ENCODE measurements at places on chromosomes 5 and 9. TPM values are rescaled to one million over a fixed set of nuclear protein-coding genes. Genes with fewer than 3 reads are reported as not detected.

The SLC6A3 gene
- polyA plus RNA-seq = 0.05 TPM

The CYLC2 gene
- polyA plus RNA-seq = not detected

The TAF11L7 gene
- not detected for polyA plus RNA-seq

The DRD1 gene
- polyA plus RNA-seq = 0.69 TPM

The BTNL3 gene
- not detected for polyA plus RNA-seq

The TMEFF1 gene
- 1.9 TPM for polyA plus RNA-seq

The CDKN2B gene
- 0.53 TPM for polyA plus RNA-seq

The SLC45A2 gene
- polyA plus RNA-seq = 0.20 TPM

The LHX2 gene
- 1.9 TPM for polyA plus RNA-seq

The FBP2 gene
- polyA plus RNA-seq = 89.1 TPM

The SOHLH1 gene
- not detected for polyA plus RNA-seq

The TRIM7 gene
- 17.4 TPM for polyA plus RNA-seq

DNA sequence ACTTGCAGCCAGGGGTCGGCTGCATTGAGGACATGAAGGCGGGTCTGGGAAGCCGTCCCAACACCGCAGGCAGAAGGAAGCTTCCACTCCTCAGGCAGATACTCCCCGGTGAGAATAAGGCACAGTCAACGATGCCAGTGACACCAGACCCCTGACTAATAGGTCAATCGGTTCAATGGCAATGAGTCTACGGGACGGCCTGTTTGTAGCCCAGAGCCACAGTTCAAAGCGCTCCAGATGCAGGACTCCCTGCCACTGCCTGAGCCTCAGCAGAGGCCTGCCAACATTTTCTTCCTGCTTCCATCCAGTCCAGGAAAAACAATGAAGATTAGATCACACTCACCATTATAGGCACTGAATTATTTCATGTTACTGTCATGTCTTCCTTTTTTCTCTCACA lies 84.5 kb upstream of the SIMC1 start:
- peak; percentile 23 for DNase-seq

DNA sequence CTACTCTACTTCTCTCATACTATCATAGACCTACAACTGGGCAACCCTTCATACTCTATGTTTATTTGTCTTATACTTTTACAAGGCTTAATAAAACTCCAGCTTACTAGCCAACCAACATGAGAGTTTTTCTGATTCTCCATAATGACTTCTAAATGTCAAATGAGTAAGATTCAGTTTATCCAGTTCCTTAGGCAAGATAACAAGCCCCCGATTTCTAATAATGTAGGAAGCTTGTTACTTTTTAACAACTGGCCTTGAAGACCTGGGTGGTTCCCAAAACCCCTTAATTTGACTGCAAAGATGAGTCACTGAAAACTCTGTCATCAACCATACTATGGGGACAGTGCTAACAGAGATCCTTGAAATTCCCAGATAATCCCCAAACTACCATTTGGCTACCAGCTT lies 294.6 kb upstream of the ACTBL2 start:
- no peak for DNase-seq

DNA sequence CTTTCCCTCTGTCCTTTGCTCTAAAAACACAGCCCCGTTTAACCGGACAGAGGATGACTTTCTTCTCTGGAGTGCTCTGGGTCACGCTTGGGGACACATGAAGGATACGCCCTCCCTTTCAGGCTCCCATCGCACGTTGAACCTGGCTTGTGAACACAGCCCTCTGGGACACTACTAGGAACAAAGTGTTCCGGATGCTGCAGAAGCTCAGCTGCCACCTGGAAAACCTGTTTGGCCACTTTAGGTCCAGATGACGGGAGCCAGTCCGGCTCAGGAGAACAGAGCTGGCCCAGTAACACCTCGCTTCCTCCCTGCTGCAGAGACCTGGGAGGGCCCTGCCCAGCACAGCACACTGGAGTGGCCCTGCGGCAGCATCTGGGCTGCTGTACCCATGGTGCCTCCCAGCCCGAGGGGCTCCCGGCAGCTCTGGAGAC lies 60.1 kb downstream of the GADD45G start:
- no peak for DNase-seq

DNA sequence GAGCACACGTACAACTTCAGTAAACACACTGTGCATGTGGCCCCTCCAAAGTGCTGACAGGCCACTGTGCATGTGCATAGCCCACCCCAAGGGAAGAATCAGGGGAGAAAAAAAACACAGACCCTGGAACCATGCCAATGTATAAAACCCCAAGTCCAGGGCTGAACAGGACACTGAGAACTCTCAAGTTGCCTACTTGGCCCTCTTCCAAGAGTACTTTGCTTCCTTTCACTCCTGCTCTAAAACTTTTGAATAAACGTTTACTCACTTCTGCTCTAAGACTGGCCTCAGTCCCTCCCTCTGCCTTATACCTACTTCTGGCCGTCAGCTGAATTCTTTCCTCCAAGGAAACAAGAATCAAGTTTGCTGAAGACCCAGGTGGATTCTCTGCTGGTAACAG lies 77.7 kb upstream of the NFIB start:
- DNase-seq = no peak

DNA sequence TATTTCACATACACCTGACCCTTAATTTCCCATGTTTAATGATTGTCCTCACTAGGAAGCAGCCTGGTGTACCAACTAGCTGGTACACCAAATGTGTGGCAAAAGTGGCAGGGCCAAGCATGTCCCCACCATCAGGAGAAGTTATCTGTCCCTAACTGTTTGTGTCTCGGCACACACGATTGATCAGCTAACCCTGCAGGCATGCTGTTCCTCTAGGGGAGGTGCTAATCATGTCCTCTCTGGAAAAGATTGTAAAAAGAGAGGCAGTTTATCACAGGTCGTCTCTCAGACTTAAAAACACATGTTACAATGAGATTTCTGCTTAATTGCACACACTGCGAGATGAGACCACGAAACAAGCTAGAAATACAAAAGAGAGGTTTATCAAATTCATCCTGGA lies 342.7 kb downstream of the DIRAS2 start:
- DNase-seq = no peak

- peak; percentile 81 for DNase-seq
Measured at GRCh38 chr9:92760070-92760469, 4.6 kb downstream of the BICD2 start.

DNA sequence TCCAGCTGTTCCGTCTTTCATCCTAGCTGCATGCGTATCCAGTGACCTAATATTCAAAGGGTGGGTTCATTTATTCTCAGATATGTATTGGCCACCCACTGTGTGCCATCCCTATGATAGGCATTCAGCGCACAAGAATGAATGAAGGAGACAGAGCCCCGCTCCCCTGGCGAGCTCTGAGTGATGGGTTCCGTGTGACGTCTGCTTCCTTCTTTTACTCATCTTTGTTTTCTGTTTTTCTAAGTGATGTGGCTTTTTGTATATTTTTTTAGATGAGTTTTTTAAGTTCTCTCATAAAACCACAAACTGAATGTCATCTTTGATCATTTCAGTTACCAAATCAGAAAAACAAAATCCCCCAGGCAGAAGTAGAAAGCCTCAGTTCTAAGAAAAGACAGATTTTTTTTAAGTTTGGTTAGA lies 168.3 kb upstream of the OTULINL start:
- no peak for DNase-seq

- DNase-seq = no peak
Measured at GRCh38 chr5:119896826-119897536, 267.6 kb downstream of the FAM170A start.

DNA sequence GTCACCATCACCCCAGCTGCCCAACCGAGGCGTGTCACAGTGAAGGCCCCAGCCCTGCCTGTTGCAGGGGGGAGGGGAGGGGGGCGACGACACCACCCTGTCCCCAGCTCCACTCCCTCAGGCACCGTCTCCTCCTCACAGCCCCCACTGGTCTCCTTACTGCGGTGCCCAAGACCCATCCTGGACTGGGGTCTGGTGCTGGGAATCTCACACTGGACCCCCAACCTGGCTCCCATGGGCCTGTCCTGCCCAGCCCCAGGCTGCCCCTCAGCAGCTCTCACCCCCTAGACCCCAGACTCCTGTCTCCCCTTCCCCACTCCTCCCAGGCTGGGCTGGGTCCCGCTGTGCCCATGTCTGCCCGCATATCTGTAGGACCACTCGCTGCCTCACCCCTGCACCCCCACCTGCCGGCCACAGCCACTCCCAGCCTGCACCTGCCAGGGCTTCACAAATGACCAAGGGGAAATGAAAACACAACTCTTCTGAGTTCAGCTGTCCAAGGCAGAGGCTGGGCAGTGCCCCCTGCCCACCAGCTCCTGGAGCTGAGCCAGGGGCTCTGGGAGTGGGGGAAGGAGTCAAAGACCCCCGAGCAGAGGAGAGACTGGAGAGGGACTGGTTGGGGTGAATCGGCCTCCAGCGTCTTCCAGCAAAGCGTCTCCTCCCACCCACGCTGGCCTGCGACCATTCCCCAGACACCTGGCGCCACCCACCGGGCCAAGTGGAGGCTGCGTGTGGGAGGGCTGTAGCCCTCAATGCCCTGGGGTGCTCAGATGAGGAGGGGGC lies 32.6 kb upstream of the EGFL7 start:
- DNase-seq = peak; percentile 70

DNA sequence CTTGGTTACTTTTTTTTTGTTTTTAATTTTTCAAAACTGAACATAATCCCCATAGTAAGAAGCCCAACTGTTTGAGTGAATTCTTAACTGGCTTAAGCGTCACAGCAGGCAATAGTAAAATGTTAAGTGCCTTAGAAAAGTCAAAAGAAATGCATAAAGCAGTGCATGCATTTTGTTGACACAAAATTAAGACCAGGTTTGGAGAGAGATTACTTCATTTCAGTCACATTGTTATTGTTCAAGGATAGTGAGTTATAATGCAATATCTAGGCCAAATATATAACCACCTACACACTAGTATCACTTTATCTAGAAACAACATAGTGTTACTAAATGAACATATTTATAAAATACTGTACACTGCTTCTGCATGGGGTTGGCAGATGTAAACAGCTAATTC lies 116.9 kb upstream of the KLF9 start:
- no peak for DNase-seq

DNA sequence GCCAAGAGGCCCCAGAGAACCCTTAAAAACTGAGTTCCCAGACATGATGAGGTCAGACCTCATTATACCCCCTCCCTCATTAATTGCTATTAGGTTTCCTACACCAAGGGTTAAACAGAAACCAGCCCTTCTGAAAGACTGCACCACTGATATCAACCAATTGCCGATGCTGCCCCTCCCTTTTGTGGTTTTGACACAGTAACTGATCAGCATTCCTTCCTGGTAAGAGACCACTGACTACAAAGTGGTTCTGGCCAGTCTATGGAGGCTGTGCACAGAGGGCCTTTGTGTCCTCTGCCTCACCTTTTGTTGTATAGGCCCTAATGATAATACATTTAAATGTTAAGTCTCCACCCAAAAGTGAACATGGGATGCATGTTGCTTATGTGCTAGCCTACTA lies 201.5 kb downstream of the FRMD3 start:
- DNase-seq = no peak

- DNase-seq = no peak
Measured at GRCh38 chr9:32942755-32943460, 58.5 kb downstream of the APTX start.

DNA sequence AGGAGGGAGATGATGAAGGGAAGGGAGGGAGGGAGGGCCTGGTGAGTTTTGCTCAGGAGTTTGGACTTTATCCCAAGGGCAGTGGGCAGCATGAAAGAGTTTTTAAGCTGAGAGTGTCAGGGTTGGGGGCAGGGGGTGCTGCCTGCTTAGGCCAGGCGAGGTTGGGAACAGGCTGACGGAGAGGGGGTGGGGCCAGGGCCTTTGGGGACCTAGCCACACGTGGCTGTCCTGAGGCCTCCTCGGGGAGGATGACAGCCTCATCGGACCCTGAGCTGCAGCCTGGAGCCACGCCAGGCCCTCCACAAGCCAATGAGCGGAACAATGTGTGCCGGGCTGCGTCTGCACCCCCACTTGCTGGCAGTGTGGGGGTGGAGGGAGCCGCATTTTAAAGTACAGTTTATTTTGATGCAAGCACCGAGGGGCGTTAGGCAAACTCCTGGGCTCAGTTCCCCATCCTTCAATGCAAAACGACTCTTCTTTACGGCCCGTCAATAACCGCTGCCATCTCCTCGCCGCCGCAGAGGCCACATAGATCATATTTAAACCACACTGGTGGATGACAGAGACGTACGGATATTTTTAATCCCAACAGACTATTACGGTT lies 5.3 kb upstream of the RXRA start:
- no peak for DNase-seq

DNA sequence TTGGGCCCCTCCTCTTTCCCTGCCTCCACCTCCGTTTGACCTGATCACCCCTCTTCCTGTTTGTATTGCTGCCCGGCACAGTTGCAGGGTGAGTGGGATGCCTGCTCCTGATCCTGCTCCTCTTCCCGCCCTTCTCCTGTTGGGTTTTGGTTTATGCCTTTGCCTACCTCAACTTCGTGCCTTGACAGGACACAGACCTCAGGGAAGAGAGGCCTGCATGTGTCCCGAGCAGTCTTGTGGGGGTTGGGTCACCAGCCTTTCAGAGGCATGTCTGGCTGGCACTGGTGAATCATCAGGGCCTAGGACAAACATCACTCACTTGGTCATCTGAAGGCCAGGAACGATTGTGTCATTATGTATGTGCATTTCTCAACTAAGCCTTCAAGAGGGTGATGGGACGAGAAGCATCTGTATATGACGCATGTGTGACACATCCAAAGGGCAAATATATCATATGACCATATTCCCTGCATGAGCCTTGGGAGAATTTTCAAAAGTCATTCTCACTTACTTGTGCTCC lies 56.9 kb downstream of the NPR3 start:
- DNase-seq = no peak

GRCh38 chr9:133986061-133986460 lies 6.1 kb downstream of the VAV2 start:
- DNase-seq = no peak

DNA sequence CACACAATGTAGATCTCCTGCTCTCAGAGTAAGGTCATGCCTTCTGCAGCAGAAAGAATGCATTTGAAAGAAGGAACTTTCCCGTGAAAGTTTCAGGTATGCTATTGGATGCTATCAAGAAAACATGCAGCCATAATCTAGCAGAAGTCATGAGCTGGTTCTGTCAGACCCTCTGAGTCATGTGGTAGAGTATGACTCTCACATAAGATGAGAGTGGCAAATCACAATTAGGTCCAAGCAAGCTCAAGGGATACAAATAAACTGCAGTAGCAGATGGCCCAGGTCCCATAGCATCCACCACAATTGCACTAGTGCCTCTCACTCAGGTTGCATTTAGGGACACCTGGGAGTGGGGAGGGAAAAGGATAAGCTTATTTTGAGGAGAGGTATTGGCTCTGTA lies 292.8 kb downstream of the ASTN2 start:
- DNase-seq = no peak

DNA sequence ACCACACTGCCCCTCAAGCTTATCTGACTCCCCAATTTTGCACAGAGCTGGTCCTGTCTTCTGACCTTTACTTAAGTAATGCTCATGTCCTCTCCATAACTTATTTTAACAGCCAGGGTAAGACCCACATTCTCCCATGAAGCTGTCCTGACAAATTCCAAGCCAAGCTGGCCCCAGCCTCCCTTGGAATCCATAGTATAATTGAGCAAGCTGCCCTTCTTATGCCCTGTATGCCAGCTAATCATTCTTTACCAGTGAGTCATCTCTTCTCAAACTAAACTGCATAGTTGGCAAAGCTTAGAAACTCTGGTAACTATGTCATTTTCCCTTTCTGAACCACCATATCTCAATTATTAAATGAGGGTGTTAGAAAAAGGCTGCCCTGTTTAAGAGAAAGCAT lies 92.4 kb downstream of the NFIB start:
- no peak for DNase-seq

Data from muscle of back (tissue), 13 donors.